Stimulated activated CD4-positive, alpha-beta T cell treated with anti-CD3 and anti-CD28 coated beads, Interleukin-1b, Interleukin-23, amount 100 ng/mL, for 4 hours (primary cell): ENCODE measurements at places on chromosomes 6 and 20.

DNA sequence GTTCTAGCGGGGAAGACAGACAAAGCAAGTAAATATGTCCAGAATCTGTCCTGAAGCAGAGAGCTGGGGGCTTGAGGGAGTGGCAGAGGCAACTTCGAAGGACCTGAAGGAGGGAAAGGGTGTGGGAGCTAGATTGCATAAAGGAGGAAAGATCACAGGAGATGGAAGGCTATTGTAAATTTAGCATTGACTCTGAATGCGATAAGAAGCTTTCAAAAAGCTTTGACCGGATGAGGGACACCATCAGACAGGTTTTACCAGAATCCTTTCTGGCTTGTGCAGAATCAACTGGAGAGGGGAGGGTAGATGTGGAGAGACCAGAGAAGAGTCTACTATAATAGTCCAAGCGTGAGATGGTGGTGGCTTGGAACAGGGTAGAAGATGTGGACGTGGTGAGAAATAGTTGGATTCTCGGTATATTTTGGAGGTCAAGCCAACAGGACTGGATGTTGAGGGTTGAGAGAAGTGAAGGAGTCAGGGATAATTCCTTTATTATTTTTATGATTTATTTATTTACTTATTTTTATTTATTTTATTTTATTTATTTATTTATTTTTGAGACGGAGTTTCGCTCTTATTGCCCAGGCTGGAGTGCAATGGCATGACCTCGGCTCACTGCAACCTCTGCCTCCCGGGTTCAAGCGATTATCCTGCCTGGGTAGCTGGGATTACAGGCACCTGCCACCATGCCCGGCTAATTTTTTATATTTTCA, 19.9 kb upstream of the RIPOR3 start:
- no peak for DNase-seq

DNA sequence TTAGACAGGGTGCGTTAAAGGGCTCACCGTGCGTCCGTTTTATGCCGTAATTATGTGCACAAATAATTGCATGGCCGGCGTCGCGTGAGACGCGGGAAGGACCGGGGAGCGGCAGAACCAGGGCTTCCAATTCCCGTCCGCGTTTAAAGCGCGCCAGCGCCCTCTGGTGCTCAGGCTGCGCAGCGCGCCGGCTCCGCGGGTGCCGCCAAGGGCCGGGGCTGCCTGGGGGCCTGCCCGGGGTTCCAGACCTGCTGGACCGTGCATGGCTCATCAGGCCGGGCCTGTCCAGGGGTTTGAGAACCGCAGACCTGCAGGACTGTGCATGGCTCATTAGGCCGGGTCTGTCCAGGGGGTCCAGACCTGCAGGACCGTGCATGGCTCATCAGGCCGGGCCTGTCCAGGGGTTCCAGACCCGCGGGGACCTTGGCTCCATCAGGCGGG, 369.0 kb downstream of the THBS2 start:
- DNase-seq: peak; percentile 79

DNA sequence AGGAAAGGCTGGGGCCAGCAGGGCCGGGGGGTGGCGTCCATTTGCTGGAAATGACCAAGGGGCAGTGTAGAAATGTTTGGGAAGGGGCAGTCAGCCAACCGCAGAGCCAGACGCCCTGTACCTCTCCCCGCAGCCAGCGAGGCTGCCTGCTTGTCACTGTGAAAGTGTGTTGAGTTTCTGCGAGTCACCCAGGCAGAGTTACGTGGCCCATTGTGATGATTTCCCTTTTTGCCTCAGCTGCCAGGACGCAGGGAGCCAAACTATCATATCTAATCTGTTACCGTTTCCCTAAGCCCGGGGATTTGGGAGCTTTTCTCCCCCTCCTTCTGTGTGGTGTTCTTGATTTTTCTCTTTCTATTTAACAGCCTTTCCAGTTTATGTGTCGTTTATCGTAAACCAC, 67.9 kb upstream of the STX16 start:
- DNase-seq: no peak

DNA sequence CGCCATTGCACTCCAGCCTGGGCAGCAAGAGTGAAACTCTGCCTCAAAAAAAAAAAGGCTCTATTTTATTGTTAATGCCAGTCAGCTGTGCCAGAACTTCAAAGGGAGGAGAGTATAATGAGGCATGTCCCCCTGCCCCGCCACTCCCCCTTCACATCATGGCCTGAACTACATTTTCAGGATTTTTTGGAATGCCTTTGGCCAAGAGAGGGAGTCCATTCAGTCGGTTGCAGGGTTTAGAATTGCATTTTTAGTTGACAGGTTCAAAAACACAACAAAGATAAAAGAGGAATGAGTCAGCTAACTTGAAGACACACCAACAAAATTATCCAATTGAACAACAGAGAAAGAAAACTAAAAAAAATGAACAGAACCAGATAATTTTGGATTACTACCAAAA, 59.1 kb downstream of the CEP43 start:
- DNase-seq: no peak

DNA sequence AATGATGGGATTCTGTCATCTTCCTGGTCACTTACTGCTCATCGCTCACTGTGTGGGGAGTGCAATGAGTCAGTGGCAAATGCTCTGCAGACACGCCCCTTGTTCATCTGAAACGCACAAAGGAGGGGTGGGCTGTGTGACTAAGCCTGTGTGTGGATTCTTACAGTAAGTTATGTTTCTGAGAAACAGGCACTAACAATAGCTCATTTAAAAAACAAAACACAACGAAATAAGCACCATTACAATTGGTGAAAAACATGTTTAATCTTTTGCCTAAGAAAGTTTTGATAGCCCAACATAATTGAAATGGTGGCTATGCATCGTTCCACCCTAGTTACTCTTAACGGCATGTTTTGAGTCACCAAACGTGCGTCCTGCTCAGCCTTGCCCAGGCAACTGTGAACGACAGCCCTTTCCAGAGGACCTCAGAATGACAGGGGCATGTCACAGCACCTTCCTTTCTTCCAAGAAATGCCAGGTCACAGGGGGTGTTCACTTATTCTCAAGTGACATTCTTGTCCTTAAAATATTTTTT, 118.4 kb upstream of the SGK1 start:
- peak; percentile 60 for DNase-seq

GRCh38 chr20:56358600-56359211, at the start of gene FAM210B:
FAM210B (plus strand) TSS chr20:56358974; CDS start chr20:56359006, 32 bp downstream.
- peak; percentile 62 for DNase-seq

GRCh38 chr20:53360852-53361251, 232.8 kb downstream of the ZNF217 start:
- DNase-seq: no peak

GRCh38 chr20:40669692-40670091, 19.3 kb downstream of the MAFB start:
- DNase-seq: no peak

DNA sequence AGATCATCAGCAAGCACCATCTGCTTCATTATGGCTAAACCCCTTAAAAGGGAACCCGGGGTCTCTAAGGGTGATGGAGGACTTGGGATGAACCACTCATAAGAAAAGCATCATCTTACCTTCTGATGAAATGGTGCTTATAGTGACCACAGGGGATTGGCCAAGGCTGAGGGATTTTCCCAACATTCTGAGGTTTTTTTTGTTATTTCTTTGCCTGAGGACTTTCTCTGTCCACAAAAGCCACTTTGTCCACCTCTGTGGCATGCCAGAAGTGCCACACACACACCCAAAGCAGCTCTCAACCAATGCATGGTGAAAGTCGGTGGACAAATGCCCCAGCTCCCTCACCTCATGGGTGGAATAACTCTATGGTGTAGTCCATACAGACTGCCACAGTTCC, 79.3 kb upstream of the TOP1 start:
- DNase-seq: no peak

GRCh38 chr6:105014954-105015353, 58.0 kb downstream of the LIN28B start:
- DNase-seq: no peak

DNA sequence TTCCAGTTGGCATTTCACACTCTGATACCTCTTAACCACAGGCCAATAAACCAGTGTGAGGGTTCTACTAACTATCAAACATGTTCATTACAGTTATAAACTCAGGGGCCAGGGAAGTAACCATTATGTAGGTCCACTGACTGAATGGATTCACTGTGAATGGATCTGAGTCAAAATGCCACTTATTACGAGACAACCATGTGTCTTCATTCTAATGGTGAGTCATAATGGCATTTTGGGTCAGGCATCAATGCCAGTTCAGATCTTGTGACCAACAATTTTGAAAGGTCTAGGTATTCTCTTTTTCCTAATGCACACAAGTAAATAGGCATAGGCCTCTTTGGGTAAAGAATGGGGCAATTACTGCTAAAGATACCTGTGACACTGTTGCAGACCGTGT, 112.2 kb upstream of the HEY2 start:
- no peak for DNase-seq

DNA sequence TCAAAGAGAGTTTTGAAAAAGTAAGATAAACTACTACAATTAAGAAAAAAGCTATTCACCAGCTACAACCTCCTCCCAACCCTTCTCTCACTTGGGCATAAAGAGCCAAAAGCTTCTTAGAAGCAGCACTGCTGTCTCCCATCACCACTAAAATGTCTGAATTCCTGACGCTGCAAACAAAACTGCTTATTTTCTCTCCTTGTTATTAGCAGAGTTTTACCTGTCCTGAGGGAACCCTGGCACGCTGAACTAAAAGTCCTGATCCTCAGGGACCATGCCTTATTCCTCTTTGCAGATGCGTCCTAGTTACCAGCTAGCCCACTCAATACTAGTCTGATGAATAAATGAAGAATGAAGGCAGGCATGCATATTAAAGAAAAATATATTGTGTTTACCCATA, 1.1 kb downstream of the HACE1 start:
- no peak for DNase-seq

- DNase-seq: no peak
Observed at GRCh38 chr6:135105710-135106109, 51.1 kb upstream of the HBS1L start.

DNA sequence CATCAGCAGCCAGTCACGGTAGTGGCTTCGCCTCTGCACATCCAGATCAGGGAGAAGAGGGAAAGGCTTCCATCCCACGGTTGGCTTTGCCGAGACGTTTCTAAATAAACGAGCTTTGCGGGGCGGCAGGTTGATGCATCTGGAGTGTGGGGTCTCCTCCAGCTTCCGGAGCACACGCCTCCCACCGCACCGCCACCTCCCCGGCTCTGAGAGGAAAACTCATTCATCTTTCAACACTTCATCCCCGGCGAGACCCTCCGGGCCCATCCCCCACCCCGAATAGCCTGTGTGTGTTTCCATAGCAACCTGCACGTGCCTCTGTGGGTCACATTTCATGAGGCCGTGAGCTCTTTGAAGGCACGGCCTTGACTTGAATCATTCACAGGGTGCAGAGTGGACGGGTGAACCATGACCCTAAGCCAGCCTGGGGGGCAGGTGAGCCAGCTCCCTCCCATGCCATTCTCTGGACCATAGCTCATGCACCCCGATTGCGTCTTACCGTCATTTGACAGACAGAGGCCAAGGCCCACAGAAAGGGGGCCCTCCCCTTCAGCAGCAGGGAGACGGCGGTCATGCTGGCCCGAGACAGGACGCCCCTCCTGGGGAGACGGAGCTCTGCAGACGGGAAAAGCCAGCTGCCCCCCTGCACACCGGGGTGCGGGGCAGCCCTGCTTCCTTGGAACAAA, 16.2 kb upstream of the CHRNA4 start:
- DNase-seq: no peak

- DNase-seq: no peak
Observed at GRCh38 chr6:44194326-44194725, 22.4 kb upstream of the MYMX start.

DNA sequence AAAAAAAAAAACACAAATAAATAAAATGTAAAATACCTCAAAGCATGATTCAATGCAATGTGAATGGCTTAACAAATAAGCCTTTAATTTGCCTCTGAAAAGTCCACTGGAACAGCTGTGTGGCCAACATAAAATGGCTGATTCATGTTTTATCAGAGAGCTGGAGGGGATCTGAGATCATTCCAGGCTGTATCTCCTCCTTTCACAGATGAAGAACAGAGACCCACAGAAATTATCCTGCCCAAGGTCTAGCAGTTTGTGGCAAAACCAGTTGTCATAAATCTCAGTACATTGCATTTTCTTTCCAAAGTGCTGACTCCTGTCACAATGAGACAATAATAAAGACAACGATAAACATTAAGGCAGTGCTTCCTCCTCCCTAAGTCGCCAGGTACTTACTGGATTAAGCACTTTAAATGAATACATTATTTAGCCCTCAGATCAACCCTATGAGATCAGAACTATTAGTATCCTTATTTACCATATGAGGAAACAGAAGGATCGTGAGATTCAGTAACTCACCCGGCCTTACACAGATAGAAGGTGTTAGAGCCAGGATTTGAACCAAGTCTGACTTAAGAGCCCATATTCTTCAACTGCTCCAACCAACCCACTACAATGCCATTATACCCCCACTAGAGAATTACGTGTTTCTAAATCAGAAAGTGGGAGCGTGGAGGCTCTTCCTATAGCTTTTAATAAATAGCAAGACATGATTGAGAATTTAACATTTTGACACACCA, 118.3 kb downstream of the KIF13A start:
- DNase-seq: no peak

DNA sequence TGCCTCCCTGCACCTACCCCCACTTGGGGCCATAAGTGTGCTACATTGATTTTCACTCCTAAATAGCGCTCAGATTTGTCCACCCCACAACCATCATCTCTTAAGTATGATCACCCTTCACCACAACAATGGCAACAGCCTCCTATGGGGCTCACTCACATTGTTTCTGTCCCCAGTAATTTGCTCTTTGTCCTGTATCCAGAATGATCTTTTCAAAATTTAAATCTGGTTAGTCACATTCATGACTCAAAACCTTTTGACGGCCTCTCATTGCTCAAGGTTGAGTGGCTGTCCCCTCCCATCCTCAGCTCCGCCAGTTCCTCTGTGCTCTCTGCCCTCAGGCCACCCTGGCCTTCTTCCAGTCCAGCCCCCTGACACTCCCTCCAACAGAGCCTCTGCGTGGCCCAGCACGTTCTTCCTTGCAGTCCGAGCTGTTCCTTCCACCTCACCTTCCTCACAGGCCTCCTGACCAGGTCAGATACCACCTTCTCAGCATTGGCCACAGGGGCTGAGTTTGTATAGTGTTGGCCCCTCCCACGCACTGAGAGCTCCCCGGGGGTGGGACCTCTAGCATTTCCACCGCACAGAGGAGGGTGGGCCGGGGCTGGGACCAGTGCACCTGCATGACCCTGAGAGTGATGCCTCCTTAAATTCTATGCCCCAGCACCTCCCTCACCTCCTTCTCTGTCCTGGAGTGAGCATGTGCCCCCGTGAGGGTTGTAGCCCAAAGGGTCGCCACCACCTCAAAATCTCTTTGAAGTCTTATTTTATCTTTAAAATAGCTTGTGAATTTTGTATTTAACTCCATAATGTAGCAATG, 2.4 kb upstream of the PPP1R3G start:
- DNase-seq: no peak

GRCh38 chr20:23125159-23125558, 39.0 kb upstream of the CD93 start:
- no peak for DNase-seq

- no peak for DNase-seq
Observed at GRCh38 chr6:53906103-53906502, 111.3 kb downstream of the LRRC1 start.

GRCh38 chr6:47079638-47080037, 37.5 kb upstream of the ADGRF1 start:
- no peak for DNase-seq
